ENCODE measurements at places on chromosomes 7 and 10. TPM values are rescaled to one million over a fixed set of nuclear protein-coding genes. Genes with fewer than 3 reads are reported as not detected.

The ANKRD61 gene
- not detected for polyA plus RNA-seq

GRCh38 chr7:94904982-94905381 is 2.4 kb upstream of the PPP1R9A start:
- no peak for DNase-seq

DNA sequence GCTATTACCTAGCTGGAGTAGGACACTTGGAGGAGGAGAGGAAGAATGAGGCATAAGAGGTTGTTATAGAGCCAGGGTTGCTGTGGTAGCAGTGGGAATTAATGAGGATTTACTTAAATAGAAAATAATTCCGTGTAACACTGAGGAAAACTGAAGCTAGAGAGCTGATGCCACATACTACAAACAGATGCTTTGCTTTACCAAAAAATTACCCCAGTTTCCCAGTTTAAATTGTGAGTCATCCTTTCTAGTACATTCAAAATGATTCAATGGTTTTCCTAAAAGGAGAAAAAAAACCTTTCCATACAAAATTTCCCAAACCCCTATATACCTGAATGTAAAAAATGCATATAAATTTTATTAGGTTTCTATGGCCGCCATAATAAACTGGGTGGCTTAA is 58.3 kb downstream of the ZNF518A start:
- no peak for DNase-seq

- no peak for DNase-seq
These were observed 13.9 kb downstream of the ARHGAP19 start for GRCh38 chr10:97278491-97278989.

The UNC5B gene
- 4.8 TPM for polyA plus RNA-seq

DNA sequence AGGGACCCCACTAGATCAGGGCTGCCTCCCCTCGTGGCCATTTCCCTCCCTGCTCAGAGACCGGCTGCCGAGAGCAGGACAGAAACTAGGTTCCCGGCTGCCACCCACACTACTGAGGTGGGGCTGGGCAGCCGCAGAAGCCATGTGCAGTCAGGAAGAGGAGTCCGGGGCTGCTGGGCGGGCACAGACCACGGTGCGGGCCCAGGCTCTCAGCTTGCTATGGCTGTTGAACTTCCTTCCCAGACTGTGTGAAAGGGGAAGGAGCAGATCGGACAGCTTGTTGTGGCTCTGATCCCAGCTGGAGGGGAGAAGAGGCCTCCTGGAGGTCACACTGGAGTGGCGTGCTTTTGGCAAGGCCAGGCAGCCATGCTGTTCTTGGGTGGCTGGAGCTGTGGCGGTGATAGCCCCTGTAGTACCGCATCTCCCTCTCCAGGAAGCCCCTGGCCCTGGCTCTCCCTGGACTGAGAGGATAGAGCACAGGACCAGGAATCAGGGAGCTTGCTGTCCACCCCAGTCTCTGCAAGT is 56.8 kb downstream of the HK1 start:
- DNase-seq, result peak; percentile 82
